ENCODE measurements at places on chromosomes 7 and 10.

GRCh38 chr7:34332006-34332405 is 326.0 kb upstream of the NPSR1 start:
- DNase-seq, result no peak

DNA sequence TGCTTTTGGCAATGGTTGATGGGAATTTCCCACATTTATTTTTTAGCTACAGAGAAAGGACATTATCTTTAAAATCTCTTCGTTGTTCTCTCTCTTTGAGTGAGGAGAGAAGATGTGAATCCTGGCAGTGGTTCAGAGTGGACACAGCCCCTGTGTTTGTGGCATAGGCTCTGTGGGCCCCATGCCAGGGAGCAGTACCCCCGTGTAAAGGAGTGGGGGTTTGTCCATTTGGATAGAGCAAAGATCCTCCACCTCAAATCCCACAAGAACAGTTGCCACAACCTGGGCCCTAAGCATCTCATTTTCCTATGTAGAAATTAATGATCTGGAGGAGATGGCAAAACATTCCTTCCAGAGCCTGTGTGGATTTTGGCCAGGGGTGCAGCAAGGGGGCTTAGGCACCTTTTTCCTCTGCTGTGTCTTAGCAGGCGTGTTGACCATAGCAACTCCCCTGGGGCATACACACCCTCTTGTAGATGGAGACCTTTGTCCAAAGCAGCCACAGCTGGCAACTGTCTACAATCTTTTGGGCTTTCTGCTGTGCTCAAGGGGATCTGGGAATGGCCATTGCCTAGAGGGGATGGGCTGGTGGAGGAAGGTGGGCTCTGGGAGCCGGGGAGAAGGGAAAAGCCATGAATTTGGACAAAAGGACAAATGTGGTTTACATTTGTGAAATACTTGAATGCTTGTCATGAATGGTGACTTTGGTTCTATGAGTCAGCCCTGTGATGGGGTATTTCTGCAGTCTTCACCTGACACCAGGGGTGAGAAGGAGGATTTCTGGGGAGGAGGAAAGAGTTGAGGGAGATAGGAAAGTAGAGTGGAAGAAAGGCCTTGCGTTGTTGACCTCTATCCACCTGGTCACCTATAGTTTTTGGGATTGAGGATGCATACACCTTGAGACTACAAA is 92.0 kb downstream of the TCF7L2 start:
- no peak for DNase-seq

GRCh38 chr10:91032611-91033206 is 111.8 kb upstream of the ANKRD1 start:
- no peak for DNase-seq

DNA sequence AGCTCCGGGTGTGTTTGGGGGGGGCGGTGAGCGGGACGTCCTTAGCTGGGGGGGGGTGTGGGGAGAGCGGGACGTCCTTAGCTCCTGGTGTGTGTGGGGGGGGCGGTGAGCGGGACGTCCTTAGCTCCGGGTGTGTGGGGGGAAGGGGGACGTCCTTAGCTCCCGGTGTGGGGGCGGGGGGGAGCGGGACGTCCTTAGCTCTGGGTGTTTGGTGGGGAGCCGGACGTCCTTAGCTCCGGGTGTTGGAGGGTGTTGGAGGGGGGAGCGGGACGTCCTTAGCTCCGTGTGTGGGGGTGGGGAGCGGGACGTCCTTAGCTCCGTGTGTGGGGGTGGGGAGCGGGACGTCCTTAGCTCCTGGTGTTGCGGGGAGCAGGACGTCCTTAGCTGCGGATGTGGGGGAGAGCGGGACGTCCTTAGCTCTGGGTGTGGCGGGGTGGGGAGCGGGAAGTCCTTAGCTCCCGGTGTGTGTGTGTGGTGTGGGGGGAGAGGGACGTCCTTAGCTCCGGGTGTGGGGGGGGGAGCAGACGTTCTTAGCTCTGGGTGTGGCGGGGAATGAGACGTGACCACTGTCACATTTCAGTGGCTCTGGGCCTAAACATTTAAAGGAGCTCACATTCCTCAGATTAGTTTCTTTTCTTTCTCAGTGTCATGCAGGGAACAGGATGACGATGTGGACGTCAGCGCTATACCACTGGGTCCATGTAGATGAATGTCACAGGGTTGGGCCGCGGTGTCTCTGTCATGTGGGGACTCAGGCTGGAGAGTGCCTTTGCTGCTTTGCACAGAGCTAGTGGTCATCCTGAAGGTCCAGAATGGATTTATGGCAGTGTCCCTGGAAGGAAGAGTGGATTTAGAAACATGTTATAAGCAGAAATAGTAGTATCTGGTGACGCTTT is 7.5 kb downstream of the DYNC2I1 start:
- DNase-seq, result peak; percentile 18

DNA sequence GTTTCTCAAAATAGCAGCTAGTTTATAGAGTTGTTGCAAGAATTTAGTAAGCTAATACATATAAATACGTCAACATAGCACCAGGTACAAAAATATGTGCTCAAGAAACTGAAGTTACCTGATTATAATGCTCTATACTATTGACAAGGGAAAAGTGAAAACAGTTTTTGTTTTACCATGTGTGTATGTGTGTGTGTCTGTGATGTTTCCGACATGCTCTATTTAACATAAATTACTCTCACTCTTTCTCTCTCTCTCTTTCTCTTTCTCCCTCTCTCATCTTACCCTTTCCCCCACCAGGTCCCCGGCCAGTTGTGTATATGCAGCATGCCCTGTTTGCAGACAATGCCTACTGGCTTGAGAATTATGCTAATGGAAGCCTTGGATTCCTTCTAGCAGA is 4.3 kb downstream of the LIPN start:
- DNase-seq, result no peak

- no peak for DNase-seq
Measured at GRCh38 chr10:79434821-79435251, 10.6 kb downstream of the ZCCHC24 start.

GRCh38 chr7:39186131-39186530 is 208.4 kb downstream of the POU6F2 start:
- DNase-seq, result no peak

DNA sequence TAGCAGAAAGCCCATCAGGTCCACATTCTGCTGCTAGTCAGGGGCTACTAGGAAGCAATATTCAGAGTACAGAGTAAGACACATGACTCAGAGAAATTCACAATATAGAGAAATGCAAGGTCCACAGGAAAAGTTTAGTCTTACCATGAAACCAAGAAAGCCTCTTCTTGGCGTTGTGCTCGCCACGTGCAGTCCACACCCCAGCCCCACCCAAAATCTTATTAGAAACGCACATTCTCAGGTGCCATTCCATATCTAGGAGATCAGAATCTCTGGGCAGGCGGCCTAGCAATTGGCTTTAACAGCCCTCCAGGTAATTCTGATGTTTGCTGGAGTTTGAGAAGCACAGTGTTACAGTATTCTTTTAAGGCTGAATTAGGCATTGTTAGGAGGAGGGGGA is 15.8 kb upstream of the SAR1A start:
- DNase-seq, result no peak

GRCh38 chr7:147311336-147311735 is 1194.7 kb downstream of the CNTNAP2 start:
- DNase-seq, result no peak

DNA sequence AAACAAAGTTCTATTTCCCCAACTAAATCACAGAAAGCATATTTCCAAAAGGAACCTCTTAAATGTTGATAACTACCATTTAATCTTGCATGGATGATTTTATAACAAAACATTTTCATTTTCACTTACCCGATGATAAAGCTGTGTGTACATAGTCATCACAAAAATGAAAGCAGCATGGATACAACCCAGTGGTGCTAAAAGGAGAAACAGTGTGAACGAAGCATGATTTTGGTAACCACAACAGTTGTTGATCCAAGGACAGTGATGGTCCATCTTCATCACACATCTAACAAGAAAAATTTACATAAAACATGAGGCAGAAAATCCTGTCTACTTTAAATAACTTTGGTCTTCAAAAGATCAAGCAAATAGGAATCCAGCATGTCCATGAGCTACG is 4.7 kb downstream of the ZDHHC6 start:
- no peak for DNase-seq

DNA sequence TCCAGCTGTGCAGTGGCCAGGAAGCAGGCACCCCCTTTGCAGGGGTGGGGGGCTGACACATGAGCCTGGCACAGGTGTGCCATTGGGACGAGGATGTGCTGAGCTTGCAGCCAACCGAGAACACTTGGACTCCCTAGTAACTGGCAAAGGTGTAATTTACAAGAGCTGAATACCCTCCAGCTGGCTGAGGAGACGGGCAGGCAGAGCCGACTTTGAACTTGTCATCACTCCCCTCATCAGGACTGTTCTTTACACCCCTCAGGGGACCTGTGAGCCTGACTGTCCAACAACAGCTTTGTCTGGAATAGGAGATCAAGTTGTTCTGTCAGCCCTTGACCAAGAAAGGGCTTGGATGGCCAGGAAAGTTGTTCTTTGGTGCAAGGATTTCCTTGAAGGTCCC is 61.2 kb downstream of the CDH23 start:
- no peak for DNase-seq

GRCh38 chr10:7480742-7481367 is 70.0 kb upstream of the SFMBT2 start:
- DNase-seq, result no peak

GRCh38 chr7:158953912-158954311 is 97.6 kb downstream of the DYNC2I1 start:
- DNase-seq, result no peak

- DNase-seq, result no peak
Measured at GRCh38 chr10:68435803-68436202, 28.7 kb upstream of the RUFY2 start.

DNA sequence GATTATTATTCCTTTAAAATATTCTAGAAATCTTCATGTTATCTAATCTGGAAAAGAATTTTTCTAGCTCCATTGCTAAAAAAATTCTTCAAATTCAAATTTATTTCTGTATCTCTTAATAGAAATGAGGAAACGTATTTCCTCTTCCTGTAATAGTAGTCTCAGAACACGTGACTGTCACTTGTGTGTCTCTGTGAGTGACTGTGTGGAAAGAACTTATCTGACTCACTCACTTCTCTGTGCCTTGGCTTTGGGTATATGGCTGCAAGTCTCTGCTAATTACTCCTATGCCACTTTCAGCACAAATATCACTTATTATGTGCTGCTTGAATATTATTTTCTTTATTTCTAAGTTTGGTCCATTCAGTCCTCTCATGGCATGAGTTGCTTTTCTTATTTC is 132.7 kb downstream of the CNTNAP2 start:
- DNase-seq, result no peak

DNA sequence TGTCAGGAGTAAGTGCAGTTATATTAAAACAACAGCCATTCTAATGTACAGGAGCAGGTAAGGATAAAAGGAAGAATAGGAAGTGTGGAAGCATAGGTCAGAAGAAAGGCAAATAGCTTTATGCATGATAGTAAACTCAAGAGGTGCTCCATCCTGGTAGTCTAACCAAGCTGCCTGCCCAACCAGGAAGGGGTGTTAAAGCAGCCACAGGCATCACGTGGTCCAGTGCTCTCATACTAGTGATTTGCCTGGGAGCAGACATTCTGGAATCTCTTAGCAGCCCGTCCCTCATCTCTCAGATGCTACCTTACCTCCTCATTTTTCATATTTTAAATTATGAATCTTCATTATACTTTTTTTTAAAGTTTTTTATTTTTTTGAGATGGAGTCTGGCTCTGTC is 18.5 kb downstream of the ABRAXAS2 start:
- no peak for DNase-seq

DNA sequence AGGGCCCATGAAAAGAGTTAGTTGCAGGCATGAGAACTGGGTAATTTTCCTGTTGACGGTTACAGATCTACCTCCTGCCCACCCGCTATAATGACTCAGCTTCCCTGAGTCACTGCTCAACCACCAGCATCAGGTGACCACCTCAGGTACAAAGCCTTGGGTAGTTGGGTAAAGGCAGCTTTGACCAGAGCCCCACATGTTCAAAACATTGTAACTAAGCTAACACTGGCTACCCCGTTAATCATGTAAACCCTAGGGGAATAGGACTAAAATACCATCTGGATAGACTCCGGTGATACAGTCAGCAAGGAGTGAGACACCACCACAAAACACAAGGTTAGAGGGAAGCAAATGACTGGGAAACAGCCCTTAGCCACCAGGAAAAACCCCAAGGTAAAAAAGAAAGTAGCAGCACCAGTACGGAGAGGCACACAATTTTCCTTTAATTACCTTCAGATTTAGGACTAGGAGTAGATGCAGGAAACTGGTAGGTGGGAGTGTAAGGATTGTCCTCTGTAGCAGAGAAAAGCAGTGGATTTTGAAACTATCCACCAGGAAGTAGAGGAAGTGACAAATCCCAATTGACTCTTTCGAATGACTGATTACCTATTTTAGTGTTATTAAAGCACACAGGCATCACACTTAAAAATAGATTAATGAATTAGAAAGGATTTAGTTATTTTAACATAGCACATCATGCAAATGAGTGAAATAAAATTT is 103.5 kb upstream of the PDLIM1 start:
- DNase-seq, result no peak

DNA sequence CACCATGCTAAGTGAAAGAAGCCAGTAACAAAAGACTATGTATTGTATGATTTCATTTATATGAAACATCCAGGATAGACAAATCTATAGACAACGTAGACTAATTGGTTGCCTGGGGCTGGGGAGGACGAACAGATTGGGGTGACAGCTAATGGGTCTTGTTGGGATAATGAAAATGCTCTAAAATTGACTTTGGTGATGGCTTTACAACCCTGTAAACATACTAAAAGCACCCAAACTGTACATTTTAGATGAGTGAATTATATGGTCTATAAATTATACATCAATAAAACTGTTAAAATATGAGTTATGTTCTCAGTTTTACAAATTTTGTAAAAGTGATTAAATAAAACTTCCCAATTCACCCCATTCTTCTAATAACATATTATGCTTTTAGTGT is 261.5 kb downstream of the ELMO1 start:
- DNase-seq, result no peak

GRCh38 chr10:89207181-89207800 is at the start of gene CH25H:
TSS of gene CH25H (minus strand) at chr10:89207317. CDS start at chr10:89207292, 25 bp downstream.
- peak; percentile 37 for DNase-seq

GRCh38 chr7:140326116-140326928 is 72.0 kb downstream of the SLC37A3 start:
- peak; percentile 50 for DNase-seq

- DNase-seq, result no peak
Measured at GRCh38 chr7:45682358-45682735, 108.2 kb downstream of the ADCY1 start.

DNA sequence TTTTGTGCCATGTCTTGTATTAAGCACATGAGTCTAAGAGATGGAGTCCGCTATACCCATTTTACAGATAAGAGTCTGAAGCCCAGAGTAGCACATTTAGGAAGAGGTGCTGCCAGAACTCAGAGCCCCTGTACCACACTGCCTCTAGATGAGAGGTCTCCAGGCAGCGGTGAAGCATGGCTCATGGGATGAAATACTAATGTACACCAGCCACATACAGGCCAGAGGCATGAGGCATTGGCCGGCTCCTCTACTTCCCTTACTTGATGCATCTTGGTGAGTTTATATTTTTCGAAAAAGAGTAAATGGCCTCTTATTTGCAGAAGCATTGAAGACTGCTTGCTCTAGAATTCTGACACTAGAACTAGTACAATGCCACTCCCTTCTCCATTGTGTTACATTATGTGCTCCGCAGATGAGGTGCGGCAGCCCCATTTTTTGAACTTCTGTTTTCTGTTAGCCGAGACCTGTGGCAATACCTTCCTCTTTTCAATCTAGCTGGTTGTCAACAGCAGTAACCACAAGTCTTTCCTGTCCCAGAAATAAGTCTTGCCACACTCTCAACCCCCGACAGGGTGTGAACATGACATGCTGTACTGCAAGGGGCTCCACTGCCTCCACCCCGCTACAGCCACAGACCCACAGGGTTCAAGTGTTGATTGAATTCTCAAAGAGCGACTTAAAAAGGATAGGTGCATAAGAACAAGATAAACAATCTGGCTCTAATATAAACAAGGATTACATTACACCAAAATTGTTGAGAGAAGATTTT is 145.3 kb downstream of the CELF2 start:
- DNase-seq, result peak; percentile 96

GRCh38 chr10:62693306-62693705 is 111.2 kb upstream of the ADO start:
- DNase-seq, result no peak

All from CD4-positive, CD25-positive, alpha-beta regulatory T cell (primary cell).